Upper lobe of left lung (tissue), 6 donors: ENCODE measurements at places on chromosomes 2 and 18. TPM values are rescaled to one million over a fixed set of nuclear protein-coding genes. Genes with fewer than 3 reads are reported as not detected.

GRCh38 chr2:218964041-218964771, 4.7 kb downstream of the CDK5R2 start:
- H3K27ac ChIP-seq, result no peak overlapping the region
- H3K36me3 ChIP-seq, result no peaks in the 10 kb centered on the region
- peaks cover 14% of the 10 kb centered on the region for H3K4me1 ChIP-seq

- DNase-seq, result no peak
- no peaks in the 10 kb centered on the region for H3K36me3 ChIP-seq
- H3K4me1 ChIP-seq, result no peaks in the 10 kb centered on the region
- no peak overlapping the region for H3K27ac ChIP-seq
Observed at GRCh38 chr2:23145460-23145859, 239.5 kb upstream of the KLHL29 start.

GRCh38 chr2:29615183-29615582, 306.2 kb downstream of the ALK start:
- DNase-seq, result no peak
- H3K36me3 ChIP-seq, result no peaks in the 10 kb centered on the region
- no peak overlapping the region for H3K4me3 ChIP-seq
- no peak overlapping the region for H3K27ac ChIP-seq

GRCh38 chr2:37897511-37897910, 27.6 kb upstream of the RMDN2 start:
- no peak overlapping the region for H3K27ac ChIP-seq
- H3K36me3 ChIP-seq, result no peaks in the 10 kb centered on the region
- no peaks in the 10 kb centered on the region for H3K27me3 ChIP-seq
- DNase-seq, result no peak
- H3K4me1 ChIP-seq, result peaks cover 15% of the 10 kb centered on the region
- H3K4me3 ChIP-seq, result no peak overlapping the region

- peak overlapping the region; percentile 52 for H3K4me3 ChIP-seq
- H3K36me3 ChIP-seq, result no peaks in the 10 kb centered on the region
- H3K4me1 ChIP-seq, result no peaks in the 10 kb centered on the region
- no peak overlapping the region for H3K27ac ChIP-seq
Observed at GRCh38 chr2:84515788-84516187, 510 bp upstream of the DNAH6 start.

- H3K4me1 ChIP-seq, result no peaks in the 10 kb centered on the region
- no peaks in the 10 kb centered on the region for H3K36me3 ChIP-seq
- no peak for DNase-seq
- no peaks in the 10 kb centered on the region for H3K27me3 ChIP-seq
Observed at GRCh38 chr2:51990684-51991083, 958.8 kb upstream of the NRXN1 start.

GRCh38 chr2:209977386-209978239, 24.8 kb upstream of the RPE start:
- no peak for DNase-seq
- no peak overlapping the region for H3K27ac ChIP-seq
- H3K4me3 ChIP-seq, result no peak overlapping the region
- H3K4me1 ChIP-seq, result no peaks in the 10 kb centered on the region

GRCh38 chr2:181858600-181858999, 32.9 kb upstream of the ITPRID2 start:
- H3K27ac ChIP-seq, result no peak overlapping the region
- no peak overlapping the region for H3K4me3 ChIP-seq
- DNase-seq, result no peak
- H3K36me3 ChIP-seq, result no peaks in the 10 kb centered on the region
- H3K27me3 ChIP-seq, result no peaks in the 10 kb centered on the region

GRCh38 chr2:223786943-223787342, 50.4 kb downstream of the AP1S3 start:
- DNase-seq, result no peak
- no peak overlapping the region for H3K27ac ChIP-seq
- H3K4me3 ChIP-seq, result no peak overlapping the region

DNA sequence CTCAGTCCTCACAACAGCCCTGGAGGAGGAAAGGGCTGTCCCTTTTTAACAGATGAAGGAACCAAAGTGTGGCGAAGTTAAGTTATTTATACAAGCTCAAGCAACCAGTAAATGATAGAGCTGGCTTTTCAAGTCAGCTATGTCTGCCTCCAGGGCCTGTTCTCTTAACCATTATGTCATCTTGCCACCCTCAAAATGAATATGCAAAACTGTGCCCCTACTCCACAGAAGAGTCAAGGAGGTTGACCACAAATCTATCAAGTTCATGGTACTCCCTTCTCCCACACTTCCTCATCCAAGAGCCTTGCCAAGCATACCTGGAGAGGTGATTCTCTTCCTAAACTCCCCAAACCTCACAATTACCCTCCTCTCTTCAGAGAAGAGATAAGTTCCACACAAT, 37.3 kb upstream of the CREB1 start:
- no peak overlapping the region for H3K4me3 ChIP-seq
- no peak overlapping the region for H3K27ac ChIP-seq
- no peak for DNase-seq
- no peaks in the 10 kb centered on the region for H3K4me1 ChIP-seq
- no peaks in the 10 kb centered on the region for H3K27me3 ChIP-seq

DNA sequence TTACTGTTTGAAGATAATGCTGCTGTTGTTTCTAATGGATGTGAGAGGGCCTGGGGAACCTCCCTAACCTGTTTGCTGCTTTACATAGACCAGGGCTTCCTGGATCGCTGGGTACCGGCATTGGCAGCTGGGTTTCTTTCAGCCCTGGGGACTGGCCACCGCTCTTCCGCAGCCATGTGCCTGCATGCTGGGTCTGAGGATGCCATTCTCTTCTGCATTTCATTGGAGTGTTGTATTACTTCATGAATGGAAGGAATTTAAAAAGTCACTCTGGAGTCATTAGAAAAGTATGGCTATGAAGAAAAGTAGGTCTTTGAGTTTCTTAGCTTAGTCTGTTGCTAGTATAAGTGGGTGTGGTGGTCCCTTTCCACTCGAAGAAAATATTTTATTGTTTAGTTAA, 107.3 kb upstream of the MGAT5 start:
- no peaks in the 10 kb centered on the region for H3K27me3 ChIP-seq
- H3K27ac ChIP-seq, result no peak overlapping the region
- no peak for DNase-seq
- no peak overlapping the region for H3K4me3 ChIP-seq

GRCh38 chr2:95234286-95234785, 27.0 kb downstream of the ZNF892 start:
- DNase-seq, result no peak
- H3K4me1 ChIP-seq, result no peaks in the 10 kb centered on the region
- H3K4me3 ChIP-seq, result no peak overlapping the region

GRCh38 chr2:181972431-181973170, 13.1 kb upstream of the PPP1R1C start:
- no peaks in the 10 kb centered on the region for H3K4me1 ChIP-seq
- no peaks in the 10 kb centered on the region for H3K36me3 ChIP-seq
- H3K27me3 ChIP-seq, result no peaks in the 10 kb centered on the region
- H3K27ac ChIP-seq, result no peak overlapping the region
- H3K4me3 ChIP-seq, result no peak overlapping the region
- no peak for DNase-seq

LOXHD1 gene
- total RNA-seq, result 0.78 TPM

PJVK gene
- not detected for total RNA-seq

DNA sequence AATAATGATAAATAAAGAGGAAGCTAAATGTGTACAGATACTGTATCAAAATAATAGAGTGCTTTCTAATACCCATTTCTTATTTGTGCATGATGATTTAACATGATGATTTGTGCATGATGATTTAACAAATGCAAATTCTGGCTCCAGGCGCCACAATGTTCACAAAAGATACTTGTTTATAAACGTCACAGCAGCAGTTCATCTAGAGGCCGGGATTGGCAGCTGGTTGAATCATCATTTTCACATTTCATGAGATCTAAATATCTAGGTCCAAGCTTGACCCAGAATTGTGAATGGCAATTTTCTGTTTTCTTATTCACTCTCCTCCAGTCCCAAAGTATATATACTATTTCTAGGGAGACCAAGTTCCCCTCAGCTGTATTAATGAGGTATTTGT, 322.0 kb downstream of the SUCLG1 start:
- no peaks in the 10 kb centered on the region for H3K27me3 ChIP-seq
- H3K36me3 ChIP-seq, result no peaks in the 10 kb centered on the region
- no peak for DNase-seq
- H3K4me1 ChIP-seq, result no peaks in the 10 kb centered on the region

DNA sequence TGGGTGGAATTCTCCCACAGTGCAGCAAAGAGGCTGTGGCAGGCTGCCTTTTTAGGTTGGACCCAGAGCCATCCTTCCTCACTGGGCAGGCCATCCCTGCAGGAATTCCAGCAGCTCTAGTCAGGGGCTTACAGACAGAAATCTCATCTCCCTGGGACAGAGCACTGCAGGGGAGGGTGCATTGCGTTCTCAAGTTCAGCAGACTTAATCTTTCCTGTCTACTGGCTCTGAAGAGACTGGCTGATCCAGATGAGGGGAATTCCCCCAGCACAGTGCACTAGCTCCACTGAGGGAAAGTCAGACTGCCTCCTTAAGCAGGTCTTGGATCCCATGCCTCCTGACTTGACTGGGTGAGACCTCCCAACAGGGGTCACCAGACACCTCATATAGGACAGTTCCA, 899.7 kb upstream of the VRK2 start:
- H3K27ac ChIP-seq, result no peak overlapping the region
- no peaks in the 10 kb centered on the region for H3K36me3 ChIP-seq
- no peak overlapping the region for H3K4me3 ChIP-seq
- no peaks in the 10 kb centered on the region for H3K4me1 ChIP-seq
- DNase-seq, result no peak
- no peaks in the 10 kb centered on the region for H3K27me3 ChIP-seq

DNA sequence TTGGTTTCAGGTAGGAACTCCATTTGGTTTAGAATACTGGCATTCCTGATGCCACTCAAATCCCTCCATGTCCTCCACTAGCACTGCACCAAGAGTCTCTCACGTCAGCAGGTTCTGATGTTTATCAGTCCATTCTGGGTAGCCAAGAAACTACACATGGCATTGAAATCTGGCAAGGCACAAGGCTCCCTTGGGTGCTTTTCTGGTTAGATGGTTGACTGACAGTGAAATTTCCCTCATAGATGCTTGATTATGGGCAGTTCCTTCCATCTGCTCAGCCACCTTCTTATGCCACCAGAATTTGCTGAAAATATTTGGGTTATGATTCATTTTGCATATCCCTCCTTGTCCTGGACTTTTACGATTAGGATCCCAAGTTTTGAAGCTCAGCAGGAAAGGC, 32.6 kb downstream of the EDAR start:
- H3K36me3 ChIP-seq, result no peaks in the 10 kb centered on the region
- no peak overlapping the region for H3K27ac ChIP-seq
- H3K4me3 ChIP-seq, result no peak overlapping the region
- H3K4me1 ChIP-seq, result no peaks in the 10 kb centered on the region

SALL3 gene
- 0.24 TPM for total RNA-seq

XIRP2 gene
- 0.89 TPM for total RNA-seq

XDH gene
- 2.9 TPM for total RNA-seq

LINC00305 gene
- total RNA-seq, result not detected

DNA sequence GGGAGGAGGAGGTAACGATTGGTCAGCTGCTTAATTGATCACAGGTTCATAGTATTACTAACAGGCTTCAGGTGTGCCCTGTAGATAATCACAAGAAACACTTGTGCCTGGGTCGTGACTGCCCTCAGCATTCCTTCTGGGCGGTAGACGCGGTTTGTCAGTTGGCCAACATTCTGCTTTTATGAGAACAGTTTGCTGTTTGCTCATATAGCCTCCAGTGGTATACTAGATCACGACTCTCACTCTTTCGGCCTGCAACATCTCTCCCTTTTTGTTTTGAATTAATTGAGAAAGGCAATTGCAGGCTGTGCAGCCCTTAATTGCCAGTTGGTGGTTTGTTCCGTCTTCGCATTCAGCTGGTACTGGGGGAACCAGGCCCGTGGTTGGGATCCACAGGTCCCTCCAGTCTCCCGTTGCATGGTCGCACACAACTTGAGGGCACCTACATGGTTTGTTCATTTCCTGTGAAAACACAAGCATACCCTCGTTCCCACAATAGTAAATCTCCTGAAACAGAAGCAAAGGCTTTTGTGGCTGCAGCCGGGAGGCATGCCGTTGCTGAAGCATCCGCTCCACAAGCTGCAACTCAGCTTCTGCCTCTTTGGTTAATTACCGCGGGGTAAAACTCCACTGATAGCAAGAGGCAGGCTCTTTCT, 30.3 kb upstream of the GPR17 start:
- H3K4me3 ChIP-seq, result no peak overlapping the region
- H3K36me3 ChIP-seq, result no peaks in the 10 kb centered on the region
- H3K27ac ChIP-seq, result no peak overlapping the region
- DNase-seq, result no peak

DNA sequence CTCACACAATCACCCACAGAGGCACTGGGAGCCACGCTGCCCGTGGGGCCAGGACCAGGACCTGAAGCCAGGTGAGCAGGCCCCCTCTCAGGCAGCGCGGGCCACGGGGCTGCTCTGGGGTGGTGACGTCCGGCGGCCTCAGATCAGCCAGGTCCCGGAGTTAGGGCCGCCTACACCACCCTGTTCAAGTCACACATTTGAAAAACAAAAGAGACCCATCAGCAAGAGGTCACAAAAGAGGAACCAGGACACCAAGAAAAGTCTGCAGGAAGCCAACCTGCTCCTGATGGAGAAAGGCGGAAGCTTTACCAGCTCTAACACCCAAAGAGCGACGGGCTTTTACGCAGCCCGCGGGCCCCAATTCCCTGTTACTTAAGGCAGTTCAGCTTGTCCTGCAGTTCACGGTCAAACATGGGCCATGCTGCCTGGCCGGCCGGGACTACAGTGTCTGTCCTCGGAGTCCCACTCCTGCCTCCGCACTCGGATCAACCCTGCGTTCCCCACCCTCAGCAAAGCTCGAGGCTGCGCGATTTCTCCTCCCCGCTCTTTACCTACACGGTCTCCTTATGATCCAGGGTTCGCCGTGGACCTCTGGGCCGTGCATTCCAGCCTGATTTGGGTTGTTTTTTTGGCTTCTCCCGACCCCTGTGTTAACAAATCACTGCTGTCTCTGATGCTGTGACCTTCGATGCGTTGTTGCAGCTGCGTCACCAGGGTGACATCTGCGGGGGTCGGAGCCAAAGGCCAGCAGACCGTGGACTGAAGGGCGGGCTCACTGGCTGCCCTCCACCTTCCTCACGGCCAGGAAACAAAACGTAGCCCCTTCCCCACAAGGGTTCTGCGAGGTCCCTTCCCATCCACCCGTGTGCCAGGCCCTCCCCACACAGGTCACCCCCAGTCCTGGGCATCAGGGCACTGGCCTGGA, 31.0 kb downstream of the SNORC start:
- no peaks in the 10 kb centered on the region for H3K27me3 ChIP-seq
- no peaks in the 10 kb centered on the region for H3K4me1 ChIP-seq
- no peak overlapping the region for H3K4me3 ChIP-seq
- H3K36me3 ChIP-seq, result no peaks in the 10 kb centered on the region
- H3K27ac ChIP-seq, result no peak overlapping the region

DNA sequence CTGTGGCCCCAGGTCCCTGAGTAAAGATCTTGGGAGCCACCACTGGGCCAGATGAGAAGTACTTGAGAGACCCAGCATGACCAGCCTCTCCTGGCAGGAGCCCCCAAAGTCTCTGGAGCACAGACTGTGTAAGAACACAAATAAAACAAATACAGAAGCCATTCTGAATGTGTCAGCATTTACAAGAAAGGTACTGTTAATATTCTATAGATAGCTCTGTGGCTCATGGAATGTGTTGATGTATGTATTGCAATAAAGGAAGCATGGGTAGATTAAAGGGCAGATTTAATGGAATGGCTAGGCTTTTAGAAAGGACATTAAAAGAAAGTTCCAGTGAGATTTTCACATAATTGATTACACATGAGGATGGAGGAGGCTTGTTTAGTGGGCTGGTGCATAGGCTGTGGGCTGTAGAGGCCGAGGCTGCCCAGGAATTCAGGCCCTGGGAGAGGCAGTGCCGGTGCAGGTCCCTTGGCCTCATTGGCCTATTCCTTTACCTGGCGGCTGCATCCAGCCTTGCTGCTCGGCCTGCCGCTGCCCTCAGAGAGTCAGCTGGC, 127.7 kb upstream of the DLX2 start:
- peaks cover 9% of the 10 kb centered on the region for H3K4me1 ChIP-seq
- peaks cover 9% of the 10 kb centered on the region for H3K27me3 ChIP-seq
- no peak overlapping the region for H3K27ac ChIP-seq
- no peak overlapping the region for H3K4me3 ChIP-seq
